ENCODE measurements at places on chromosomes 1 and 21.

- H3K27me3 ChIP-seq = no peaks in the 10 kb centered on the region
- no peak for DNase-seq
- no peak overlapping the region for H3K27ac ChIP-seq
- H3K36me3 ChIP-seq = no peaks in the 10 kb centered on the region
- no peak overlapping the region for H3K4me3 ChIP-seq
- H3K4me1 ChIP-seq = no peaks in the 10 kb centered on the region
These were observed 72.3 kb upstream of the CAPZB start for GRCh38 chr1:19557609-19558051.

- peaks cover 10% of the 10 kb centered on the region for H3K27me3 ChIP-seq
- DNase-seq = no peak
- peak within 1 kb of the TSS; percentile 66 for H3K4me3 ChIP-seq
- no peak within 1 kb of the TSS for H3K27ac ChIP-seq
- H3K4me1 ChIP-seq = peaks cover 6% of the 10 kb centered on the region
These were observed at the start of gene GABRD for GRCh38 chr1:2019172-2019543. TSS of gene GABRD (plus strand) at chr1:2019345. CDS start at chr1:2019424, 79 bp downstream.

DNA sequence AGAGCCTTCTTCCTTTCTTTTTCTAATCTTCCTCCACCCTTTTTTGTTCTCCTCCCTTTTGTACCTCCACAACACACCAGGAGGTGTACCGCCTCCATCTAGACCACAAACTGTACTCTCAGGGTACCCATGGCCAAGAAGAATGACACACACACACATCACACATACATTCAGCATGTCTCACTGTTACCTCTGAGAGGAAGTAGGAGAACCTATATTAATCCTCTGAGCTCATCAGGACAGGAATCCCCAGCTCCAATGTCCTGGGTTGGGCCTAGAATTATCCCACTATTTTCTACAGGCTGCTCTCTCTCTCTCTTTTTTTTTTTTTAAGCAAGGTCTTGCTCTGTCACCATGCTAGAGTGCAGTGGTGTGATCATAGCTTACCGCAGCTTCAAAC, 36.7 kb downstream of the ATP2B4 start:
- peaks cover 4% of the 10 kb centered on the region for H3K4me1 ChIP-seq
- no peaks in the 10 kb centered on the region for H3K27me3 ChIP-seq
- H3K4me3 ChIP-seq = no peak overlapping the region
- H3K27ac ChIP-seq = no peak overlapping the region
- DNase-seq = no peak
- H3K36me3 ChIP-seq = no peaks in the 10 kb centered on the region

DNA sequence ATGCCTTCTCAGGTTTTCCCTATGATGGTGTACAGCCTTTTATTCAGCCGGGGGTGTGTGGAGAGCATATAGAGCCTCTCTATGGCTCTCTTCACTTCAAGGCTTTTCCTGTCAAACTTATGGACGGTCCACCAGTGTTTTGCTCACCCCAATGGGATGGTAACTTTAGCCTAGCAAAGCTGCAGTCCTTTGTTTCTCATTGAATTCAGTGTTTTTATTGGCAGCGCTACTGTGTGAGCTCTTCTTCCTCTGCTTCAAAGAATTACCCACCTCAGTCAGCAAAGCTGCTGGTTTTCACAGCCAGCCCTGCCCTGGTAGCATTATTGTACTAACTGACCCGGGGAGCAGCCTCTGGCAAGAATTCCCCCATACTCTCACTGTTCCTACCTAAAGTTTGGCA, 145.3 kb upstream of the RRP15 start:
- H3K4me3 ChIP-seq = no peak overlapping the region
- no peaks in the 10 kb centered on the region for H3K36me3 ChIP-seq
- H3K27ac ChIP-seq = no peak overlapping the region
- no peaks in the 10 kb centered on the region for H3K4me1 ChIP-seq

GRCh38 chr1:182350839-182351238, 40.8 kb downstream of the GLUL start:
- DNase-seq = no peak
- H3K4me1 ChIP-seq = no peaks in the 10 kb centered on the region
- H3K27ac ChIP-seq = no peak overlapping the region
- no peaks in the 10 kb centered on the region for H3K27me3 ChIP-seq

DNA sequence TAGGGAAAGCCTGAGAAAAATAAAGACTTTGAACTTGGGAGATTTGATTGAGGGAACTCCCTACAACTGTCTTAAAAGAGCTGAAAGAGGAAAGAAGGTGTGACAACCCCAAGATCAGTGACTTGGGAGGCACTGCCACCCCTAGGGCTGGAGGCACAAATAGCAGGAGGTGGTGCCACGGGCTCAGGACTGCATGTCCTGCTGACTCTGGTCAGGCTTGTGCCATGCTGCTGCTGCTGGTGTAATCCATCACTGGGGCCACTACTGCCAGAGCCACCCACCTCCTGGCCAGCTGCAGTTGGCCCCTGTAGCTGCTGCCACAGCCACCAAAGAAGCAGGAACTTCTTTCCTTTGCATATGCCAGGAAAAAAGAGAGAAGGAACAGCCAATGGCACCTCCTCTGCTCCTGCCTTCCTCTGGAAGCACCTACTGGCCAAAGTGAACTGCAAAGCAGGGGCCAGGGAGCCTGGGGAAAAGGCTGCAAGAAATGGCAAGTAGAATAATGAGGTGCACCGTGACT, 730.3 kb downstream of the PTPRU start:
- H3K4me3 ChIP-seq = no peak overlapping the region
- H3K27ac ChIP-seq = no peak overlapping the region
- no peak for DNase-seq
- H3K4me1 ChIP-seq = no peaks in the 10 kb centered on the region
- no peaks in the 10 kb centered on the region for H3K36me3 ChIP-seq
- H3K27me3 ChIP-seq = peaks cover 37% of the 10 kb centered on the region

- H3K27ac ChIP-seq = peak overlapping the region; percentile 96
- H3K27me3 ChIP-seq = no peaks in the 10 kb centered on the region
- DNase-seq = no peak
- peaks cover 26% of the 10 kb centered on the region for H3K4me1 ChIP-seq
- H3K4me3 ChIP-seq = no peak overlapping the region
These were observed 52.9 kb upstream of the CITED4 start for GRCh38 chr1:40914927-40915569.

GRCh38 chr1:234554218-234554697, 55.7 kb downstream of the IRF2BP2 start:
- no peaks in the 10 kb centered on the region for H3K27me3 ChIP-seq
- no peaks in the 10 kb centered on the region for H3K36me3 ChIP-seq
- H3K4me1 ChIP-seq = no peaks in the 10 kb centered on the region
- peak overlapping the region; percentile 70 for H3K27ac ChIP-seq
- no peak overlapping the region for H3K4me3 ChIP-seq

DNA sequence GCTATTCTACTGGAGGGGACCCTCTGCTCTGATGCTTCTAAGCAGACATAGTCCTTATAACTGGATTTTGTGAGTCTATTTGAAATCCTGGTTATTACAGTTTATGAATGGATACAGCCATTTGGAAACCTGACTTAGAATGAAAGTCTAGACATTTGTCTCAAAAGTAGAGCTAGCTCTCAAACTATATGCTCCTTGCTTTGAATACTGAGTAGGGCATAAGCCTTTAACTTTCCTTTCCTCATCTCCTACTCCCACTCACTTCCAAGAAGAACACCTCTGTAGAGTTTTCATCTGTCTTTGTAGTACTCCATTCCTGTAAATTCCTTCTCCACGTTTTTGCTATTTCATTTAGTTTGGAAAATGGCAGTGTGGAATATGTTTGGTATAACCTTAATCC, 9.0 kb upstream of the ARID1A start:
- H3K4me1 ChIP-seq = no peaks in the 10 kb centered on the region
- H3K27ac ChIP-seq = no peak overlapping the region
- H3K27me3 ChIP-seq = no peaks in the 10 kb centered on the region
- no peak for DNase-seq
- H3K36me3 ChIP-seq = no peaks in the 10 kb centered on the region

DNA sequence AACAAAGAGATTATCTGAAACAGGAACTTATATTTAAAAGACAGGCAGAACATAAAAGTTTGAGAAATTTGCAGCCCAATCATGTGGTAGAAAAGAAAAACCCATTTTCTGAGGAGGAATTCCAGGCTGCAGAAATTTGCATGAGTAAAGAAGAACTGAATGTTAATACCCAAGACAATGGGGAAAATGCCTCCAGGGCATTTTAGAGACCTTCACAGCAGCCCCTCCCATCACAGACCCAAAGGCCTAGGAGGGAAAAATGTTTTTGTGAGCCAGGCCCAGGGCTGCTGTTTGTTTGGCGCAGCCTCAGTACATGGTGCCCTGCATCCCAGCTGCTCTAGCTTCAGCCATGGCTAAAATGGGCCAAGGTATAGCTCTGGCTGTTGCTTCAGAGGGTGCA, 554.3 kb upstream of the CHRM3 start:
- no peaks in the 10 kb centered on the region for H3K27me3 ChIP-seq
- H3K36me3 ChIP-seq = no peaks in the 10 kb centered on the region
- H3K4me1 ChIP-seq = no peaks in the 10 kb centered on the region

DNA sequence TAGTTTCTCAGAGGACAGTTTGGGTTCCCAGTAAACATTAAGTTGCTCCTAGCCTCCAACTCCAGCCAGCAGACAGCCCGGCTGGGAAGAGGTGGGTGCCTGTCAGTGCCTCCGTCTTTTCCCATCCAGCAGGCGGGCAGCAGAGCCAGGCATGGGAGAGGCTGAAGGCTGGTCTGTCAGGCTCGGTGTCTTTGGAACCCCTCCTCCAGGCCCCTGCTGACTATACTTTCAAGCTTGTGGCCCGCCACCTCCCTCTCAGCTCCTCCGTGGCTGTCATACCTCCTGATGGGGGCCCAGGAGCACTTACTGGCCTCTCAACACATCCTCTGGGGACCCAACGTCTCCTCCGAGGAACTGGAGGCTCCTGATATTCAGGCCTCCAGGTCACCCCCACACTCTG, 140.9 kb downstream of the ACTL8 start:
- DNase-seq = no peak
- no peak overlapping the region for H3K4me3 ChIP-seq
- no peaks in the 10 kb centered on the region for H3K27me3 ChIP-seq
- H3K27ac ChIP-seq = no peak overlapping the region
- no peaks in the 10 kb centered on the region for H3K36me3 ChIP-seq

- no peaks in the 10 kb centered on the region for H3K36me3 ChIP-seq
- H3K27me3 ChIP-seq = no peaks in the 10 kb centered on the region
- H3K4me3 ChIP-seq = no peak overlapping the region
- H3K4me1 ChIP-seq = no peaks in the 10 kb centered on the region
These were observed 23.9 kb upstream of the SLC44A3 start for GRCh38 chr1:94796266-94796665.

DNA sequence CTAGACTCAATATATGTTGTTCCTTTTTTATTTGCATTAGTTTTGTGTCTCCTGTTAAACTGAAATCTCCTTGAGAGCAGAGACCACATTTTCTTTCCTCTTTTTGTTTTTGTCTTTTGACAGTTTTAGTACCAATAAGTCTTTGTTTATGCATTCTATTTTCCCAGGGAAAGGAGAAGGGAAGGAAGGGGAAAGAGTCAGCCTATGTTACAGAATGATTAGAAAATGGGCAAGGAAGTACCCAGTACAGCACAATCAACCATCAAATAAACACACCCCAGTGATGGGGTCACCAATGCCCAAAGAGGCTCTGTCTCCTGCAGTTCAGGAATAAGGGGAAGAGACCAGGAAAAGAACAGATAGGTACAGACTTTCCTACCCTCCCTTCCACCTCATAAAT, 10.1 kb downstream of the ZBTB37 start:
- no peaks in the 10 kb centered on the region for H3K36me3 ChIP-seq
- no peaks in the 10 kb centered on the region for H3K4me1 ChIP-seq
- H3K27ac ChIP-seq = no peak overlapping the region
- no peak for DNase-seq
- no peak overlapping the region for H3K4me3 ChIP-seq
- H3K27me3 ChIP-seq = no peaks in the 10 kb centered on the region

DNA sequence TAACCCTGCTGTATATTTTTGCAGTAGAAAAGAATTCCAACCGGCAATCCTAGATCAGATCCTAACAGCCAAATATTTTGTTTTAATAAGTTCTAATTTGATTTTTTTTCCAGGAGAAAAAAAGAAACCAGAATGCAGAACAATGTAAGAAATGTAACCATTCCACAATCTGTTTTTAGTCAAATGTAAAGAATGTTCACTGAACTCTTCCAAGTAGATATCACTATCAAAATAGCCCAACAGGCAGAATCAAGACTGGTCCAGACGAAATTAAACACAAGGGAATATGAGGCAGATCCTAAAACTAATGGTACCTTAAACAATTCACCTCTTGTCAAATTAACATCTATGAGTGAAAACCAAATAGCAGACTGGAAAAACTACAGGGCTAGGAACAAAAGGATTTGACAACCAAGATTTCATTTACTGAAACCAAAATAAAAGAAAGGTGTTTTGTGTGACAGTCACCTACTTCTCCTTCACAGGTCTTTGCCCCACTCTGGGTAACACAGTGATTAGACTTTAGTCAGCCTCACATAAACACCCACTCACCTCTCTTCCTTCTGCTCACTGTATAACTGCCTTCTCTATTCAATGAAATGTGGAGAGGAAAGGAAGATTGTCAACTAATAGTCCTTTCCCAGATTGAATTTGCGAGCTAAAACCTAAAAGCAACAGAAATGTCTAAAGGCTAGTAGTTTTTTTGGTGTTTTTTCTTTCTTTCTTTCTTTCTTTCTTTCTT, 137.9 kb downstream of the FAF1 start:
- H3K4me3 ChIP-seq = no peak overlapping the region
- no peaks in the 10 kb centered on the region for H3K4me1 ChIP-seq
- H3K36me3 ChIP-seq = no peaks in the 10 kb centered on the region
- no peaks in the 10 kb centered on the region for H3K27me3 ChIP-seq
- DNase-seq = no peak

GRCh38 chr21:45962531-45963231, 18.9 kb upstream of the COL6A1 start:
- H3K4me3 ChIP-seq = no peak overlapping the region
- DNase-seq = no peak
- no peak overlapping the region for H3K27ac ChIP-seq
- H3K4me1 ChIP-seq = no peaks in the 10 kb centered on the region
- H3K36me3 ChIP-seq = no peaks in the 10 kb centered on the region

- no peak for DNase-seq
- H3K27me3 ChIP-seq = no peaks in the 10 kb centered on the region
- no peak overlapping the region for H3K4me3 ChIP-seq
- no peaks in the 10 kb centered on the region for H3K36me3 ChIP-seq
These were observed 29.6 kb downstream of the RIMS3 start for GRCh38 chr1:40635763-40636500.

All from breast epithelium (tissue), 4 donors.